ENCODE measurements at places on chromosomes 12 and 14.

DNA sequence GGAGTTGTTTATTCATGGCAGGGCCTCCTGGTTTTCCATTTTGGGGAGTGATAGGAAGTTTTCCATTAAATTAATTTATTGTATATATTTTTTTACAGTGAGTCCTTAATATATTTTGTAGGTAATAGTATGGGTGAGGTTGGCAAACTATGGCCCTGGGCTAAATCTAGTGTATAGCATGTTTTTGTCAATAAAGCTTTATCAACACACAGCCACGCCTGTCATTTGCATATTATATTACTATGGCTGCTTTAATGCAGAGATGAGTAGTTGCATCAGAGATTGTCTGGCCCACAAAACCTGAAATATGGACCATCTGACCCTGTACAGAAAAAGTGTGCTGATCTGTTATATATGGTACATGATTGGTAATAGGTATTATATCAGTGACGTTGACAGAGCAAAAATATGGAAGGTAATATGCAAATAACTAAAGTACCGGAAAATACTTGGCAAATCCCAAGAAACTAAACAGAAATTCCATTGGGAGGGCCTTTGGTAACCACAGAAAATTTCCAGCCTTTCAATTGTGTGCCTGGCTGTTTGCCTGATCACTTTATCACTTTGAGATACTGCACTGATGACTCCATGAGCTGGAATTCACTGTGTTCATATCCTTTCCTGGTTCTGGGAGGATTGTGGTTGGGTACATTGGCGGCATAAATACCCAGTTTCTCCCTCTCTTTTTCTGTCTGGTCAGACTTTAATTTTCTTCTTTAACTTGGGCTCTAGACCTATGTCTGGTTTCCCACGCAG, 61.7 kb upstream of the RFLNA start:
- no peak for DNase-seq

DNA sequence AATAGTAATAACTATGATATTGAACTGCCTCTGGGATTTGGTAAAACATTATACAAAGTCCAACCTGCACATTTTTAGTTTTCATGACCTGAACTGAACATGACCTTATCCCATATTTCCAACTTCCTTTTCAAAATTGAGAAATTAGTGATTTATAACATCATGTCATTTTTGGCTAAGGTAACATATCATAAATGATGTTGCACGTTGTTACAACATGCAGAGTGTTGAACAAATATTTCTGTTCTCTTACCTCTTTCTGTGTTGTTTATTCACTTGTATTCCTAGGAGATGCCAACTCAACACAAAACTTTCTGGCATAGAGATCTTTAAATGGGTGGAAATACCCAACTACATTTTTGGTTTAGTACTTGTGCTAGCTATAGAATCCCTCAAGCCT, 496.0 kb downstream of the SLC6A15 start:
- DNase-seq, result no peak

GRCh38 chr12:126742241-126742641, 1524.7 kb upstream of the TMEM132C start:
- no peak for DNase-seq

GRCh38 chr12:67761566-67761965, 113.0 kb downstream of the DYRK2 start:
- no peak for DNase-seq

- DNase-seq, result no peak
Observed at GRCh38 chr12:52033446-52034140, 17.6 kb upstream of the NR4A1 start.

- DNase-seq, result no peak
Observed at GRCh38 chr12:7460375-7461259, 16.7 kb upstream of the CD163L1 start.

- DNase-seq, result no peak
Observed at GRCh38 chr12:75444429-75445136, 36.0 kb upstream of the GLIPR1 start.

GRCh38 chr14:21095430-21096205, 2.8 kb downstream of the ZNF219 start:
- DNase-seq, result no peak

GRCh38 chr14:72986857-72987256, 40.0 kb downstream of the ZFYVE1 start:
- DNase-seq, result no peak

- no peak for DNase-seq
Observed at GRCh38 chr14:77459072-77459723, 1.3 kb downstream of the AHSA1 start.

DNA sequence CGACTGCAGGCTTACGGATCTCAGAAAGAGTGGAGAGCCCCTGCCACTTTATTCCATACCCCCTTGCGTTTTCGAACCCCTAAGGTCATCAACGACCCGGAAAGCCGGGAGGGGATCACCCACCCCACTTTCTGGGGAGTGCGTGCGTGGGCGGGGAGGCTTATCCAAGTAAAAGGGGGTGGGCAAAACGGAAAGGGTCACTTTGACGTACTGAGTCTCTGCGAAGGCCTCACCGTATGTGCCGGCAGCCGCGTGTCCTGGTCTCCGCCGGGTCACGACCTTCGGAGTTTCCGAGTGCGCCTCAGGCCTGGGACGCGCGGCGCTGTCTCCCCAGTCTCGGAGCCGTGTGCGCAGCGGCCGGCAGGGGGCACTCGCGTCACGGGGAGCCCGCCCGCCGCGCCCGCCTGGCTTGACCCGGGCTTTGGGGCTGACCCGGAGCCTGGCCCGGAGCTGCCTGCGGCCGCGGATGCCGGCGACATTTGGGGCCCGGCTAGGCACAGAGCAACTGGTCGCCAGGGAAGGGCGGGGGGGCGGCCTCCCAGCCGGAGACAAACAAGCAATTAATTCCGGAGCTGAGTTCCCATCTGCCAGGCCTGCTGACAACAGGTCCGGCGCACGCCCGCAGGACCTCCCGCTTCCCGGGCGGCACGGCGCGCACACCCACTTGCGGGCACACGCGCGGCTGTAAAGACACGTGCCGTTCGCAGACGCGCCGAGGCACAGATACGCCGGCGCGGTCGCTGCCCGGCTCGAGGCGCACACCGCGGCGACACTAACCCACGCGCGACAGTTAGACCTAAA, 890 bp upstream of the KIF26A start:
- DNase-seq, result no peak

GRCh38 chr12:7832059-7832696, 40.5 kb downstream of the SLC2A14 start:
- DNase-seq, result no peak

DNA sequence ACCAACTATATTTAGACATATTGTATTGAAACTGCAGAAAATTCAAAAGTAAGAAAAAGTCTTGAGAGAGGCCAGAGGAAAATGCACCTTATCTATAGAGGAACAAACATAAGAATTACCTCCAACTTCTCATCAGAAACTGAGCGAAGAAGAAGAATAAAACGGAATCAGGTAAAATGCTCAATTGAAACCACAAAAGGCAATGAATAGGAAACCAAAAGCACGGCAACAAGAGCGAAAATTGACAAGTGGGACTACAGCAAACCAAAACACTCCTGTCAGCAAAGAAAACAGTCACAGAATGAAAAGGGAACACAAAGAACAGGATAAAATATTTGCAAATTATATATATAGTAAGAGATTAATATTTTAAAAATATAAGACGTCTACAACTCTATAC, 61.9 kb upstream of the PARP11 start:
- DNase-seq, result no peak

GRCh38 chr12:26954027-26954426, 15.8 kb downstream of the FGFR1OP2 start:
- DNase-seq, result no peak

DNA sequence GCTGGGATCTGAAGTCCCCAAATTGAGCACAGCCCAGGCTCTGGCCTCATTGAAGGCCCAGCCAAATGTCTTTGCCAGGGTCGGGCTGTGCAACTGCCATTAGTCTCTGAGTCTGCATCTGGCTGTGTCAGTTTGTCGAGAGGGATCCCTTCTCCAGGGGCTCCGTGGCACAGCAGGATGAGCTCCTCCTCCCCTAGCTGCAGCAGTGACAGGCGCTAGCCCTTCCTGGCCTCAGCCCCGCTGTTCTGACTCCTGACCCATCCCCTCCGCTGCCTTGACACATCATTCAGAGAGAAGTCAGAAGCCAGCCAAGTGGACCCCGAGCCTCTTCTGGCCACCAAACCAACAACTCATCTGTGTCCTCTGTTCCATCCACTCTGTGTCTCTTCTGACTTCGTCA, 188.3 kb downstream of the CALM1 start:
- no peak for DNase-seq

- no peak for DNase-seq
Observed at GRCh38 chr12:15757553-15758255, 31.5 kb downstream of the EPS8 start.

DNA sequence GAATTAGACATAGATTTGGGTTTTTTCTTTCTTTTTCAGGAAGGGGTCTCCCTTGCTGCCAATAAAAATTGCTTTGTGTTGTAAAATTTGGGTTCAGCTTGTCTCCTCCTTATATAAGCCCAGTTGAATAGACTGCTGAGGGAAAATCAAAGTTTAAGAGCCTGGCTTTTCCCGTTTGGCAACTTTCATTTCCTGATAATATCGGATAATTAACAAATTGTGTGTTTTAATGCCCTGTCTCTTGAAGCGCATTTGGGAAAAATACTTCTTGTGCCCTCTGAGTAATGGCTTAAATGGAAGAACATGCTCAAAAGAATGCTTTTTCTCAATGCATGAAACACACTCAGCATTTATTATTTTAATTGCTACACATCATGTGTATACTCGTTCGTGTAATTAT, 198.0 kb upstream of the DCN start:
- no peak for DNase-seq

DNA sequence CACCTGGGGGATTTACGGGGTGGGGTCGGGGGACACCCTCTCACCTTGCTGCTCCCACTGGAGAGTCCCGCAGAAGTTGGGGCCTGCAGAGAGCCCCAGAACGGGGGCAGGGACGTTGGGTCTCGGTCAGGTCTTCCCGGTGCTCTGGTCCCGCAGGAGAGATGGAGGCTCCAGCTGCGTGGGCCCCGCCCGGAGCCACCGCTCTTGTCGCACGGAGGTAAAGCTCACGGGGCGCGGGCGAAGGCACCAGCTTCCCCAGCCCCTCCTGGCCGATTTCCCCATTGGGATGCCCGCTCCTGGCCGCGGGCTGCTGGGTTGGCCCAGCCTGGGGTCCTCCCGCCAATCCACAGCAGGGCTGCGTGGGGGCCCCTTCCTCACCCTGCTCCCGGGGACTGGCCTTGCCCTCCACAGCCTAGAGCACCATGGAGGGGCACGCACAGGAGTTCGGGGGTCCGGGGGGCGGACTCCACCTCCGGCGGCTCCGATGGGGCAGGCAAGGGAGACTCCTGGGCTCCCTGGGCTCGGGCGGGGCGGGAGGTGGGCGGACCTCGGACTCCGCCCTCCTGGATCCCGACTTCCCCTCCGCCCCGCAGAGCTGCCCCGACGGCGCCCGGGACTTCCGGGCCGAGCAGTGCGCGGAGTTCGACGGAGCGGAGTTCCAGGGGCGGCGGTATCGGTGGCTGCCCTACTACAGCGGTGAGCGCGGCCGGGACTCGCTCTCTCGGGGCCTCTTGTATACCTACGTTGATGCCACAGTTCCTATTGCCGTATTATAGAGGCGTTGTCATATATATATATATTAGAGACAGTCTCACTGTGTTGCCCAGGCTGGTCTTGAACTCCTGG, 8.4 kb downstream of the PAPLN start:
- no peak for DNase-seq

- DNase-seq, result no peak
Observed at GRCh38 chr12:14952299-14952921, 9.0 kb downstream of the ARHGDIB start.

- no peak for DNase-seq
Observed at GRCh38 chr14:68941820-68942219, 37.3 kb downstream of the ACTN1 start.

DNA sequence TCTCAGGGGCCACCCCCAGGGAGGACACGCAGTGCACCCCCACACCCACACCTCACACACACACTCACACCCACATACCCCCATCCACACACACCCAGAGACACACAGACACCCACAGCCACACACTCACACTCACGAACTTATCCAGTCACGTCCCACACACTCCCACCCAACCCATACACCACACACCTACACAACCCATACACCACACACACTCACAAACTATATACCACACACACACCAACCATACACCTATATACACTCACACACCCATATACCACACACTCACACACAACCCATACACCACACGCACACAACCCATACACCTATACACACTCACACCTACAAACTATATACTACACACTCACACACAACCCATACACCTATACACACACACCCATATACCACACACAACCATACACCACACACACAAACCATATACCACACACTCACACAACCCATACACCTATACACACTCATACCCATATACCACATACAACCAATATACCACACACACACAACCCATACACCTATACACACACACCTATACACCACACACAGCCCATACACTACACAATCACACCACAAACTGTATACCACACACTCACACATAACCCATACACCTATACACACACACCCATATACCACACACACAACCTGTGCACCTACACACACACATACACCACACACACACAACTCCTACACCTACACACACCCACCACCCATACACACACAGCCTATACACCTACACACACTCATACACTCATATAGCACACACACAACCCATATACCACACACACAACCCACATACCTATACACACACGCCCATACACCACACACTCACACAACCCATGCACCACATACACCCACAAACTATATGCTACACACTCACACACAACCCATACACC, 42.7 kb downstream of the TMEM121 start:
- DNase-seq, result no peak

DNA sequence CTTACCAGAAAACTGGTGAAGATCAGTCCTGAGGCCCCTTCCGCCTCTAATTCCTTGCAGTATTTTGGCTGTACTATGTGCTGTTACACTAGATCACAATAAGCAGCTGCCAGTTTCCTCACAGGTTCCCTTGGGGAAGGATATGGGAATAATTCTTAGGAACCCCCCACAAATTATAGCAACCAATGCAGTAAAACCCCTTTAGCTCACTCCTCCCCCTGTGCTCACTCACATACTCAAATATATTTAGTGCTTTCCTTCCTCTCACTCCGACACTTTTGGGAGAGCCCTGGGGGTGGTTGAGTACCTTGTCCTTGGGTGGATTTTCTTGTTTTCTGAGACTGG, 162.7 kb downstream of the ETV6 start:
- DNase-seq, result no peak

GRCh38 chr14:106585692-106586091, 1059.3 kb downstream of the TMEM121 start:
- DNase-seq, result no peak
